ENCODE measurements at places on chromosomes 5 and 9. TPM values are rescaled to one million over a fixed set of nuclear protein-coding genes. Genes with fewer than 3 reads are reported as not detected.

The FCN2 gene
- total RNA-seq = not detected

The CNOT6 gene
- total RNA-seq = 21.0 TPM

The EDIL3 gene
- total RNA-seq = 0.37 TPM

The C5orf58 gene
- total RNA-seq = not detected

The ANGPTL2 gene
- 0.11 TPM for total RNA-seq

The MAP1B gene
- total RNA-seq = 30.8 TPM

The GDNF gene
- total RNA-seq = 0.17 TPM

The OLFM1 gene
- 0.17 TPM for total RNA-seq

The ADGRV1 gene
- total RNA-seq = 0.50 TPM

The TMEM174 gene
- not detected for total RNA-seq

The NKD2 gene
- not detected for total RNA-seq

The HMCN2 gene
- 0.08 TPM for total RNA-seq

The CKMT2 gene
- 0.33 TPM for total RNA-seq

The ZNF618 gene
- 19.6 TPM for total RNA-seq

The FAM78A gene
- 0.35 TPM for total RNA-seq
